ENCODE measurements at places on chromosomes 16 and 17.

DNA sequence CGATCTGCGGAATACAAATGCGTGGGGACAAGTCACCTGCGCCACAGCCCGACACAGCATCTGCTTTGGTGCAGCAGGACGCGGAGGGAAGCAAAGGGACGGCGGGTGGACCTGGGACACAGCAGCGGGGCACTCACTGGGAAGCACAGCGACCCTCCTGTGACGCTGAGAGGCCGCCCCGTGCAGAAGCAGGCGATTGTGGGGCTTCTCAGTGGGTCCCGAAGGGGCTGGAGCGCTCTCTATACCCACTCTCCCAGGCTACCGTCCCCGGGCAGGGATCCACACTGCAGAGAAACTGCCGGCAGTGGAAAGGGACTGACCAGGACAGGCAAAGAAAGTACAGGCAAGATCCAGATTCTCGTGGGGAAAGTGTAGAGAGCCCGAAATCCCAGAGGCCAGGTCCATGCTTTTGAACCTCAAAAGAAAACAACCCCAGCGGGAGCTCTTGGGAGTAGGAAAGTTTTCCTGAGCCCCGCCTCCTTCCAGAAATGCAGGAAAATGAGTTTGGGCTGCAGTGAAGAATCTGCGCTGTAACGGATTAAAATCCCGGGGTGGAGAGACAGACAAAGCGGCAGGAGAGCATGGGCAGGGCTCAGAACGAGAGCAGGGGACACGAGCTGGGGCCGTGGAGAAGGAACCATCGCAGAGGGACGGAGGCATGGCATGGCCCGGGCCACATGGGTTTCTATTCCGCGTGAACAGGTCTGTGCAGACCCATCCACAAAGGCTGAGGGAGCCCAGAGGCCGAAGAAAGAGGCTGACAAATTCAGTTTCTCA, 12.7 kb downstream of the COX4I1 start:
- no peak for DNase-seq

- no peak for DNase-seq
These were observed 30.1 kb downstream of the NDEL1 start for GRCh38 chr17:8465759-8466158.

DNA sequence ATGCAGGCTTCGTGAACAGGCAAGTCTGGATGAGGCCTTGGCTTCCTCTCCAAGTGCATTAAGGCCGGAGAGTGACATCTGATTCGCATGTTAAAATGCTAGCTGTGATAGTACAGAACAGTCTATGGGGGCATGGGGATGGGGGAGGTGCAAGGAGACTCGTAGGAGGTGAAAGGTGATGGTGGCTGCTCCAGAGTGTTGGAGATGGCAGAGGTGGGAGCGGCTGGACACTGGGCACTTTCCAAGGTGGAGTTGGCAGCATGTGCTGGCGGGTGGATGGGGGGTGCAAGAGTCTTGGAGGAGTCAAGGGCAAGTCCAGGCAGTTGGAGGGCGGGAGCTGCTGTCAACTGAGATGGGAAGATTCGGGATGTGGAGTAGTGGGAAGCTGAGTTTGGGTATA, 350.9 kb upstream of the TNRC6C start:
- no peak for DNase-seq

- no peak for DNase-seq
These were observed 199.4 kb downstream of the AATF start for GRCh38 chr17:37148156-37148555.

DNA sequence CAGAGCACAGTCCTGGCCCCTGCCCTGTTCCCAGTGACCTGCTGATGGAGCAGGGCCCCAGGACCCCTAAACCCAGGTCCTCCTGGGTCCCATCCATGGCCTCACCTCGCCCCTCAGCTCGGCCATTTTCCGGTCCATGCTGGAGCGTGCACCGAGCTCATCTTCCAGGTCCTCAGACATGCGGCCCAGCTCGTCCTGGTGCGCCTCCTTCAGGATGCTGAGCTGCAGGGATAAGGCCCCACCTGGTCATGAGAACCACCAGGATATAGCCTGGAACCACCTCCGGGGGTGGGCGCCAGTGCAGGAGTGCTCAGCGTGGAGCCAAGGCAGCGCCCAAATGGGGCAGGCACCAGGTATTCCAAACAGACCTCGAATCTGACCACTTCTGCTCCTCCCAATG, 17.9 kb downstream of the CCDC102A start:
- no peak for DNase-seq

DNA sequence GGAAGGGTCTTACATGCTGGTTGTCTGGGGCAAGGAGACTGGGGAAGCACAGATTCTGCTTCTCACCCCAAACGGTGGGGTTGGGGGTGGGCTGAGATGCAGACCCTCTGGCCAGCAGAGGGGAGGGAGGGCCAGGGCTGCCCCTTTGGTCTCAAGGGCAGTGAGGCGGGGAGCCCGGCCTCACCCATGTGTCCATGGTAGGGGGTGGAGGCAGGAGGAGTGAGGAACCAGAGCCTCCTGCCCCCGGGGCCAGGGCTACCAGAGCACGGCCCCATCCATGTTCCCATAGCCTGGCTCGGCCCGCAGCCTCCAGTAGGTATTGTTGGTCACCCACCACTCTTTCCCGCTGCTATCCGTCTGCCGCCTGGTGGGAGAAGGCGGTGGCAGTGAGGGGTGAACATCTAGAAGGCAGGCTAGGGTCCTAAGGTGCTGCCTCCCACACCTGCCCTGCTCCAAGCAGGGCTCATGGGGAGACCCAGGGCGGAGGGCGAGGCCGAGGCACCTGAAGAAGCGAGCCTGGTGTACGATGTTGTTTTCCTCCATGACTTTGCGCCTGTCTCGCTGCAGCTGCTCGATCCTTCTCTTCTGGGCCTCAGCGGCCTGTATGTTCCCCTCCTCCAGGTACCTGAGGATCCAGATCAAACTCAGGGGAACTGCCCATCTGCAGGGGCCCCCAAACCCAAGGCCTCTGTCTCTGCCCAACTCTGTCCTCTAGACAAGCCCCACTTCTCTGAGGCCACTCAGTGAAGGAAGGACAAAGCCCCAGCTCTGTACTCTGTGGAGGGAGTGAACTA, 13.4 kb downstream of the OSBPL7 start:
- DNase-seq, result no peak

DNA sequence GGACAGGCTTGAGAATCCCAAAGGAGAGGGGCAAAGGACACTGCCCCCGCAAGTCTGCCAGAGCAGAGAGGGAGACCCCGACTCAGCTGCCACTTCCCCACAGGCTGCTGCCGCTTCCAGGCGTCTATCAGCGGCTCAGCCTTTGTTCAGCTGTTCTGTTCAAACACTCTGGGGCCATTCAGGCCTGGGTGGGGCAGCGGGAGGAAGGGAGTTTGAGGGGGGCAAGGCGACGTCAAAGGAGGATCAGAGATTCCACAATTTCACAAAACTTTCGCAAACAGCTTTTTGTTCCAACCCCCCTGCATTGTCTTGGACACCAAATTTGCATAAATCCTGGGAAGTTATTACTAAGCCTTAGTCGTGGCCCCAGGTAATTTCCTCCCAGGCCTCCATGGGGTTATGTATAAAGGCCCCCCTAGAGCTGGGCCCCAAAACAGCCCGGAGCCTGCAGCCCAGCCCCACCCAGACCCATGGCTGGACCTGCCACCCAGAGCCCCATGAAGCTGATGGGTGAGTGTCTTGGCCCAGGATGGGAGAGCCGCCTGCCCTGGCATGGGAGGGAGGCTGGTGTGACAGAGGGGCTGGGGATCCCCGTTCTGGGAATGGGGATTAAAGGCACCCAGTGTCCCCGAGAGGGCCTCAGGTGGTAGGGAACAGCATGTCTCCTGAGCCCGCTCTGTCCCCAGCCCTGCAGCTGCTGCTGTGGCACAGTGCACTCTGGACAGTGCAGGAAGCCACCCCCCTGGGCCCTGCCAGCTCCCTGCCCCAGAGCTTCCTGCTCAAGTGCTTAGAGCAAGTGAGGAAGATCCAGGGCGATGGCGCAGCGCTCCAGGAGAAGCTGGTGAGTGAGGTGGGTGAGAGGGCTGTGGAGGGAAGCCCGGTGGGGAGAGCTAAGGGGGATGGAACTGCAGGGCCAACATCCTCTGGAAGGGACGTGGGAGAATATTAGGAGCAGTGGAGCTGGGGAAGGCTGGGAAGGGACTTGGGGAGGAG, at the start of gene CSF3:
CSF3 (plus strand) TSS at position 436 of the 993 bp plus-strand sequence; CDS start at position 471, 35 bp downstream.
- DNase-seq, result no peak

- no peak for DNase-seq
These were observed 10.7 kb upstream of the MPP2 start for GRCh38 chr17:43918026-43918389.

DNA sequence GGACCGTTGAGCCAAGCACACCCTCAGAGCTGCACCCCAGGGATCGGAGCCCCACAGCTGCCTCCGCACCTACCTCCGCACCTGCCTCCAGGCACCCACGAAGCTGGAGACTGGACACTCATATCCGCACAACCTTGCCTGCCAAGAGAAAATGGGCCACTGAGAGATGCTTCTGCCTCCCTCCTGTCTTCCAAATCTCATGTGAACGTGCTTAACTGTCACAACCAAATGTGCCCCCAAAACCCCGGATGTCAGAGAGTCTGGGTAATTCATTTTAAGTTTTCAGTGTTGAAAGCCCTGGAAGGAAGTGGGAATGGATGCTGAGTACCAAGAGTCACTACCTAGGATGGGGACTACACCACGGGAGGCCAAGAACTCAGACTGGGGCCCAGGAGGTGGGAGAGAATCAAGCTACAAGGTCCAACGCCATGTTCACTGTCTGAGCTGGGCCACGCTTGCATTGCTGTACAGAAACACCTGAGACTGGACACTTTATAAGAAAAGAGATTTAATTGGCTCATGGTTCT, 49.5 kb upstream of the MEAK7 start:
- peak; percentile 37 for DNase-seq

DNA sequence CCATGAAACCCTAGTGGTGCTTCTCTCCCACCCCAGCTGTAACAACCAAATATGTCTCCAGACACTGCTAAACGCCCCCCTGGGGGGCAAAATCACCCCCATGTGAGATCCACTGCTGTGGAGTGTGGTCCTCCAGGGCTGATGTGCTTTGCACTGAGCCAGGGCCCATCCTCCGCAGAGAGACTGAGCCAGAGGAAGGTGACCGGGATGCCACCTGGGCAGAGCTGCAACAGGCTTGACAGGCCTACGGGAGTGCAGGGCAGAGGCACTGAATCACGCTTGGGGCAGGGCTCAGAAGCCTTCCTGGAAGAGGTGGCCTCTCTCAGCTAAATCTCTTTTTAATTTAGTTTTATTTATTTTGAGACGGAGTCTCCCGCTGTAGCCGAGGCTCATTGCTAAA, 4.4 kb downstream of the GJD3 start:
- DNase-seq, result no peak

DNA sequence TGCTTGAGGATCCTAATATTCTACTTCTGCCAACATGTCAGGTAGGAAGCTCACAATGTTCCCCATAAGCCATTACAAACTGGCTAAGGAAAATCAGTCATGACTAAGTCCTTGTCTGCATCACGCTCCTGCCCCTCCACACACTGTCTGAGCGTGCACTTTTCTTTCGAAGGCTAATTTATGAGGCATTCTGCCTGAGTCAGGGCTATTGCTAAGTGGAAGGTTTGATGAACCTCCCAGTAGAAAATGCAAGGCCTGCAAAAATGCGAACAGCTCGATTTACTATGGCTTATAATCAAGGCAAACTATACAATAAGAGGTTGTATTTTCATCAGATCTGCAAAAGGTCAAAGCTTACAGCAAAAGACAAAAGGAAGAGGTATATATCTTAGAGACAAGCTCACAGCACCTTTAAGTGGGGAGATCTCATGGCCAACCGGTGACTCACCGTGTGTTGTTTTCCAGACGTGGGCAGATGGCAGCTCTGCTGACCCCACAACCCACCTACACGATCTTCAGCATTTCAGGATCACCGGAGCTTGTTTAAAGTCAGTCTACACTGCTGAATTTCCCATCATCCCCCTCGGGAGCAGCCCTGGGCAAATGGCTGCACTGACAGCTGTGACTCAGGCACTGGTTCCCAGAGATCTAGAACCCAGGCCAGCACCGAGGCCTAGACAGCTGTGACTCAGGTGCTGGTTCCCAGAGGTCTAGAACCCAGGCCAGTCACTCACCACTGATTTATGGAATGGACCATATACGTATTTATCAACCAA, 26.1 kb downstream of the MEAK7 start:
- DNase-seq, result no peak

Measured in stimulated activated CD4-positive, alpha-beta T cell treated with anti-CD3 and anti-CD28 coated beads, Interleukin-2, amount 100 ng/mL, for 24 hours (primary cell).